ENCODE measurements at places on chromosomes 5 and 9.
A peak's percentile ranks its signal among the peaks of the same experiment; 100 is the strongest.

DNA sequence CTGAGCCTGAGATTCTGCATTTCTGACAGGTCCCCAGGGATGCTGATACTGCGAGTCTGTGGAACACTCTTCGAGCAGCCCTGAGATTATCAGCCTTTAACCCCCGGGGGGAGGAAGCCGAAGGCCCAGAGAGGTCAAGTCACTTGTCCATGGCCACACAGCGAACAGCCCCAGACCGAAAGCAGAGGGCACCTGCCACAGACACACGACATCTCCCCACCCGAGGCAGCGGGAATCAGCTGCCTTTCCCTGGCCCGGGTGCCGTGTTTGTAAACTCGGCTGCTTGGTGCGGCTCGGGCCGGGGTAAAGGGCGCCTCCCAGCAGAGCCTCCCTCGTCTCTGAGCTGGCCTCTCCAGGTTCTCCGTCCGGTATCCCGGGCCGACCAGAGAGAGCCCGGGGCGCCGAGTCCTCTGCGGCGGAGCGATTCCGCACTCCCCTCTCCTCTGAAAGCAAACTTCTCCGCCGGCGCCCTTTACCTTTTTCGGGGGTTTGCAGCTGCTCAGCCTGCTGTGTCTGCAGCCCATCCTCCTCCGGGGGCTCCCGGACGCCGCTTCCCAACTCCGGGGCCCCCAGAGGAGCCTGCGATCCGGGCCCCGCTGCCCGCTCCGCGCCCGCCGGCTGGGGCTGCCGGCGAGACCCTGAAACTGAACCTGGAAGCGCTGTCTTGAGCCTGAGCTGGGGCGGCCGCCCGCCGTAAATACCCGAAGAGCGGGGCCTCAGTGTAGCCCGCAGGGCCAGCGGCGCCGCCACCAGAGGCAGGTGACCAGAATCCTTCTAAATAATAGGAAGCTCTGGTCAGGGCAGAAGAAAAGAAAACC is at the start of gene CCDC69:
Gene CCDC69 (minus strand): TSS at position 646 of the 818 bp plus-strand sequence. CDS start 122 bp downstream, at position 524.
- peak; percentile 84 for DNase-seq

DNA sequence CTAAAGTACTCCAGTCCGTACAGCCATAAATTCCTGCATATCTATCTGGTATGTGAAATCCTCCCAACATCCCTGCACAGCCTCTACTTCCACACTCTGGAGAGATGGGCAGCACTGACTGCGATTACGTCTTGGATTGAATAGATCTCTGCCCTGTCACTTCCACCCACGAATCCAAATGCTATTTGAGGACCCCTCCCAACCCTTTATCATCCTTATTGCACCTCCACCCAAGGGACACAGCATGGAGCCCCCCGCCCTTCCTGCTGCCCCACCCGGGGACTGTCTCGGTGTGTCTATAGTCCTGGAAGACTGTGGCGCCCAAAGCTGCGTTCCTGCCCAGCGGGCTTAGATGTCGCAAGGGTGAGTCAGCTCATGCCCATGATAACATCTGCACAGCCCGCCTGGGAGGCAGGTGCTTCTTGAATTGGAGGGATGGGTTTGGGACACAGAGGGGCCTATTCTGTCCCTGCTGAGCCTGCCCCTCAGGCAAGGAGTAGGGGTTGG is 105.7 kb upstream of the HAND1 start:
- no peak for DNase-seq

- DNase-seq = no peak
These were observed 71.5 kb downstream of the IL6ST start for GRCh38 chr5:55923177-55923771.

DNA sequence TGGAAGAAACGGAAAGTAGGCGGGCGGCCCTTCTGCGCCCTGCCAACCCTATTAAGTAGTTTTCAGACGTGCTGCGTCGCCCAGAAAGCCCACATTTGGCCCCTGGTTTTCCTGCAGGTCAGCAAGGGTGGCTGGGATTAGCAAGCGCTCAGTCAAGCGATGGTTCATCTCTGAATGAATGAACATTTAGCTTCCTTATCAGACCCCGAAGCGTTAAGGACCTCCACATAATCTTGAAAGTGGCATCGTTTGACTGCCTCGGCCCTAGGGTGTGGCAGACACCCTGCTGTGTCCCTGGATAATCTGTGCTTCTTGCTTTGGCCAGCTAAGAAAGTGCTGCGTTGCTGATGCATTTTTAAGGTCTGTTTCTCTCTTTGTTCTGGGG is 684 bp downstream of the TOR1B start:
- DNase-seq = no peak

DNA sequence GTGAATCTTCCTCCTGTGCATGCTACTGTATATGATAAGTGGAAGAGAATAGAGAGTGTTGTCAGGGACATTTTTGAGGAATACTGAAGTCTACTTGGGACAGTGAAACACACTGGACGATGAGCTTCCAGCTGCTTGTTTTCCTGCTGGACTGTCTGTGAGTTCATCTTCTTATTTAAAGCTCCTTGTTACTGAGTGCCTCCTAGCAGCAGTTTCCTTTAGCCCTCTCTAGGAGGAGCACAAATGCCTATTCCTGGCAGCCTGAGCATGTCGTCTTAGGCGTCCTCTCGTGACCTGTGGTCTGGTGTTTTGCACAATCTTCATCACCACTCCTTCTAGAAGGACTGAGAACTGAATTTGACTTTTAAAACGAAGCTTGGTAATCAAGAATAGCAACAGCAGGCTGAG is 43.8 kb downstream of the ANKRD33B start:
- no peak for DNase-seq

DNA sequence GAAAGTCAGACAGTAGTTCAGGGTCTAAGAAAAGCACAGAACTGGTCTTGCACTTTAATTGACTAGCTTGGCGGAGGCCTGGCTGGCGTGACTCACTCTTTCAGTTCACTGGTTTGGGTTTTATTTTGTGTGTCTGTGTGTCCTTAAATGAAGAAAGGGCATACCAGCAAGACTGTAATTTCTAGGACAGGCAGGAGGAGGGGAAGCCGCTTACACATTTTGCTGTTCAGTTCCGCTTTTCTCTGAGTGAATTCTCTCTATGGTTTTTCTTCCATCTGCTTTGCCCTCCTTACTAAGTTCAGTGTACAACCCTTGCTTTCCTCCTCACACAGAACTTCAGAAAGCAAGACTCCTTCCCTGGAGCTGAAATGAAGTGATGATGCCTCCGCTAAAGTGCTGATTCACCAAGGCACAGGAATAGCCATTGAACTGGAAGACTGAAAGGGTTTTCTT is 150.8 kb downstream of the MEF2C start:
- DNase-seq = no peak

DNA sequence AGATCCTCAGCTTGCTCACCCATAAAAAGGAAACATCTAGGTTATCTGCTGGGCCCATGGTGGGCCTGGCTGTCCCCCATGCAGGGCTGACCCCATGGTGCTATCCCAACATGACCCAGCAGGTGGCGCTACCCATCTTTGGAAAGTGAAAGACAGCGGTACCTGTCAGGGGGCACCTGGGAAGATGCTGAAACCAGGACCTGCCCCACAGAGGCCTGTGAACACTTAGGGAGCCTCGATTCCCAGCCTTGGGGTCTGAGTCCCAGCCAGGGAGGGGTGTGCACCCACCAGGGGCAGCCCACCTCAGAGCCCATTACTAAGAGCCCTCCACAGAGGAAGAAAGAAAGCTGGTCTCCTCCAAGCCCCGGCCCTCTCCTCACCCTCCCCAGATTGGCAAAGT is 46.6 kb upstream of the IPPK start:
- peak; percentile 97 for DNase-seq

DNA sequence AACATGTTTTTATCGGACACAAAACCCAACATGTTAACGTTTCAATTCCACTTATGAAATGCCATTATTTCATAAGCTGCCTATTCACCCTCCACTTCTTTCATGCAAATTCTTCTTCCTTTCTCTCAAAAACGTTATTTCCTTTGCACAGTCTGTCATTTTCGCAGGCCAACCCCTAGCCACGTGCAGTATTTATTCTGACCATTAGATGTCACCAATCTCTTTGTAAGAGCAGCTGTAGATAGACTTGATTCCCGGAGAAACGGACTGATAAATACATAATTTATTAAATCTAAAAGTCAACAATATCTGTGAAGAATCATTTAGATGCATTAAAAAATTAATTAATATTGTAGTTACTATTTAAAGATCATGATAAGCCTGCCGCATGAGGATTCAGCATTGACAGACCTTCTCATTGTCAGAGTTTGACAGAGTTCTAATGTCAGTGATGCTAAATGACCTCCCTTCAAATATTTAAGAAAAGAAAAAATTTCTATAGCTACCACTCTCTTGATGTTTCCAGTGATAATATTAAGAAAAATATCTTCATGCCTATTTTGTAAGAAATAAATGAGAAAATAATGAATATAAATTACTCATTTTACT is 933.6 kb downstream of the CDH12 start:
- no peak for DNase-seq

DNA sequence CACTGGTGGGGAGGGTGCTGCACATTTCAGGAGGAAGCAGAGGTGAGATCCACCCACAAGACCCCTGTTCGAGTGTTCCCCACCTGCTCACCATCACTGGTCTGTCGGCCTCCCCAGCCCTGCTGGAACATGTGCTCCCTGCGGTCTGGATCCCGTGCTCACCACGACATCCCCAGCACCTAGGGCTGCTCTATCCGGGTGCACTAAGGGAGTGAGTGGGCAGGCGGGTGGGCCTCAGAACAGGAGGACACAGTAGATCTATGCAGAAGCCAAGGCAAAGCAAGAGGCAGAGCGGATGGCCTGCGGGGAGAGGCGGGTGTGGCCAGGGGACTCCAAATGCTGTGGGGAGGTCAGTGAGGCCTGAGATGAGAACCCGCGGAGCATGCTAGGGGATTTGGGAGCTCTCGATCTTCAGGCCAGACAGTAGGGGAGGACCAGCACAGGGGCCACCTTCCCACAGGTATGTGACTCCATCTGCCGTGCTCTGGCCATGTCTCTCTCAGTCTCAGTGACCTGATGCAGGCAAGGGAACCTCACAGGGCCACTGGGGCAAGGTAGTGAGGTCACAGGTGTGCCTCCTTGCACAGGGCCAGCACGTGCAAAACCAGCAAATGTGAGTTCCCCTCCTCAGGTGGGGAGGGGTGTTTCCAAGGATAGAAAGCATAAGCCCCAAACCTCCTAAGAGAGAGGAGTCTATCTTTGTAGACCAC is 134.2 kb downstream of the ZNF354C start:
- DNase-seq = no peak

- DNase-seq = peak; percentile 9
These were observed 158.6 kb upstream of the ALDH1B1 start for GRCh38 chr9:38233796-38234355.

- DNase-seq = no peak
These were observed 32.7 kb downstream of the ZNF366 start for GRCh38 chr5:72474516-72474915.

GRCh38 chr5:31000287-31000686 is 193.2 kb upstream of the CDH6 start:
- DNase-seq = no peak

GRCh38 chr9:104300124-104300523 is 203.9 kb upstream of the OR13F1 start:
- DNase-seq = no peak

DNA sequence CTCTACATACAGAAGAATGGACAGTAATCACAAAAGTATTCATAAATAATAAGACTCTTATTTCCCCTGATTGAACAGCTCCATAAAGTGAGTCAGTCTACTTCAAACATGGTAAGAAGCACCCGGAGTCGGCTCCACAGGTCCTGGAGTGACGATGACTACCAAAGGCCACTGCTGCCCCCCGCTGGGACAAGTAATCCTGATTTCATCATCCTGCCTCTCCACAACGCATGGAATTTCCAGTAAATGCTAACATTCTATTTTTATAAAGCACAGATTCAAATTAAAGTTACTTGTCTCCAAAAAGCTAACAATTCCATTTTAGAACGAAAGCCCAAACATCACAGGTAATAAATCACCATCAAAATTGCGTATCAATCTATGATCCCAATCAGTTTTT is 16.2 kb downstream of the ATPSCKMT start:
- no peak for DNase-seq

GRCh38 chr9:7145361-7146069 is 387.7 kb downstream of the KDM4C start:
- no peak for DNase-seq

DNA sequence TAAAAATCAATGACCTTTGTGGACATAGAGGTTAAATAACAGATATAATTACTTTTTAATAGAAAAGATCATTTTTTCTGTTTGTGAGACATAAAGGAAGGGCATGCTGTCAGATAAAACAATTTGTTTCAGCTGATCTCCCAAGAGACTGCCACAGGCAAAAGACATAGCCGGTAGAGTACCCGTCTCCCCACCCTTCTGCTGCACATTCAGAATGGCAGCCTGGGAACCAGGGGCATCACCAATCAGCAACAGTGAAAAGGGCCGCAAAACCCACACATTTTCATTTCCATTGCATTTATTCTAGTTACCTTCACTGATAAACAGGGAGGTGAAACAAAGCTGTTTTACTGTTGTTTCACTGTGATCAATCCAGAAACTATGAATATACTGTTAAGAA is 357.7 kb downstream of the ARRDC3 start:
- no peak for DNase-seq

DNA sequence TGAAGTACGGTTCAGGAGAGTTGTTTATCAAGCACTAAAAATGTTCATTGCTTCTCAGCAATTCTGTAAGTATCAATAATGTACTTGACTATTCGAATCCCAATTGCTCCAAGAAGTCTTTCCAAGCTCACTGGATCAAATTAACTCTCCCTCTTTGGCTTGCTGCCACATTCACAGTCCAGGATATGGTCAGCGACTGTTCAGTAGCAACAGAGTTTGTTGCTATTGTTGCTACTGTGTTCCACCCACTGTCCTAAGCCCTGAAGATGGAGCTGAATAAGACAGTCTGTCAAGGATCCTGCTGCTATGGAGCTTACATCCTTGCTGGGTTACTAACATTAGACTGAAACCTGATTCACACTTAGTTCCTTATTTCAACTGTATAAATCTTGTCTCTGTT is 110.8 kb downstream of the FGF10 start:
- no peak for DNase-seq

DNA sequence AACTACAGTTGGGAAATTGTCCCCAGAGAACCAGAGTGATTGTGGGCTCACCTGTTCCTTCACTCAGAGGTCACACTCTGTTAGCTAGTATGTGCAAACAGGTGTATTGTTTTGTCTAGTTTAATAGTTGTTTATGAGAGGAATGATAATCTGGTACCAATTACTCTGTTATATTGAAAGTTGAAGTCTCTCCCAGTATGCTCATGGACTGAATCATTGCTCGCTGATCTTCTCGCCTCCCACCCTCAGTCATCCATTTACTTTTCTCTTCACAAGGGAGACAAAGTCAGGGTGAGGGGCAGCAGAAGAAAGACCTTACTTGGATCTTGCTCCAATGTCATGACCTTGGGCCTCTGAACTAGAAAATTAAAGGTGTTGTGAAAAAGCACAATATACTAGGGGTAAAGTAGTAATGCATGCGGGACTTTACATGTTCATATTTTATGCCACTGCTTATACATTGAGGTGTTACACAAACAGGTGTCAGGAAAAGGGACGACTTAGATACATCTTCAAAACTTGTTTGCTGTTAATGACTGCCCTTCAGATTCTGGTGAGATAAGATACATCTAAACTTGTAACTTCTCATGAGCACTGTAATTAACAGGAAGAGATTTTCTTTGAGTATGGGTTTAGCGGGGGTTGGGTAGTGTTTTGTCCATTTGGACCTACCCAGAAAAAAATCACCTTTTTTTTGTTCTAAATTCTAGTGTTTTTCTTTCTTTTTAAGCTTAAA is 36.9 kb downstream of the LNPEP start:
- DNase-seq = no peak

Data from activated CD8-positive, alpha-beta memory T cell treated with anti-CD3 and anti-CD28 coated beads for 24 hours (primary cell).